ENCODE measurements at places on chromosomes 4 and X.

DNA sequence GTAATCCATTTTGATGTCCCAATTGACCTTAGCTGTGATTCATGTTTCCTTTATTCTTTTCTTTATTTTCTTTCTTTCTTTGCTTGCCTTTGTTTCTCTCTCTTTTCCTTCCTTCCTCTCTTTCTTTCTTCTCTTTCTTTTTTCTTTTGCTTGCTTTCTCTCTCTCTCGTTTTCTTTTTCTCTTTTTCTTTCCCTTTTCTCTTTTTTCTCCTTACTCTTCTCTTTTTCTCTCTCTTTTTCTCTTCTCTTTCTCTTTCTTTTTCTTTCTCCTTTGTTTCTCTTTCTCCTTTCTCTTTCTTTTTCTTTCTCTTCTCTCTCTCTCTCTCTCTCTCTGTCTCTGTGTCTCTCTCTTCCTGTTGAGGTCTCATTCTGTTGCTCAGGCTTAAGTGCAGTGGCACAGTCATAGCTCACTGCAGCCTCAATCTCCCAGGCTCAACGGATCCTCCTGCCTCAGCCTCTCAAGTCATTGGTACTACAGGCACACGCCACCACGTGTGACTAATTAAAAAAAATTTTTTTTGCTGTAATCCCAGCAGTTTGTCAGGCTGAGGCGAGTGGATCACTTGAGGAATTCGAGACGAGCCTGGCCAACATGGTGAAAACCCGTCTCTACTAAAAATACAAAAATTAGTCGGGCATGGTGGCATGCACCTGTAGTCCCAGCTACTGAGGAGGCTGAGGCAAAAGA, 8.0 kb upstream of the DHRSX start:
- DNase-seq = no peak

DNA sequence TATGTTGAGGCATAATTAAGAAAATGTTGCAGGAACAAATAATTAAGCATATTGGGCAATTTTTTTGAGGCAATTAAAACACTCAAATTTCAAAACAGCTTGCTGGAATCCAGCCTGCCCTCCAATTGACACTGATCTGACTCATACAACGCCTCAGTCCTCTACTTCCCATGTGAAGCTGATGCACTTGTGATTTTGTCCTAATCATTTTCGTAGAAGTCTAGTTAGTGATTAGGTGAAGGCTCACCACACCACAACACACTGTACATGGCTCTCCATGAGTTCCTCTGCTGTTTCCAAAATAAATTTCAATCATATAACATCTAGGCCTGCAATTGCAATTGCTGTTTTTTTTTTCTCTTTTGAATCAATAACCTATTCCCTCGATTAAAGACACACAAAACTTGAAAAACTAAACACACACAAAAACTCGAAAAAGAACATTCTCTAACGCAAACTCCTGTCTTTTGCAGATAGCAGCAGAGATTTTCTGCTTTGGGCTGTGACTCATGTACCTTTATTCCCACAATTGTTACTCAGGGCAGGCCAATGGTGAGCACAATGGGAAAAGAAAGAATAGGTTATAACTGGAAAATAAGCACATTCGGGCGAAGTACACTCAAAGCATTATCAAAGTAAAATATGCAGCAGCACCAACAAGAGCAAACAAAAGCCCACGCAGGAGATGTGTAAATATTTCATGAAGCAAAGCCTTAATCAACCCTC, 1.7 kb downstream of the GPRIN3 start:
- no peak for DNase-seq

DNA sequence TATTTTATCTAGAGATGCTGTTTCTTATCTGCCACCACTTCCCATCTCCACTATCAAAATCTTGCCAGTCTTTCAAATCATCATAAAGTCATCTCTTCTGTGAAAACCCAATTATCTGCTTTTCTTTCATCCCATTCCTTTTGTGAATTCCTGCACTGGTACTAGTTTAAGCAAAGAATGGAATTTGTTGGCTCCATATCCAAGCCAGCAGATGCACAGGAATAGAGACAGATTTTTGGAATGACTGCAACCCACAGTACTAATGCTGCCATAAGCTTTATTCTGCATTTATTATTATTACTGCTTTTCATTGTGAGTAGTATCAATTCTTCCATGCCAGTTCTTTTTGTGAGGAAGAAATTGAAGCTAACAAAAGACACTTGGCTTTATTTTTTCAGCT, 616.7 kb downstream of the RAPGEF2 start:
- no peak for DNase-seq

GRCh38 chr4:114694770-114695169, 96.2 kb downstream of the UGT8 start:
- no peak for DNase-seq

DNA sequence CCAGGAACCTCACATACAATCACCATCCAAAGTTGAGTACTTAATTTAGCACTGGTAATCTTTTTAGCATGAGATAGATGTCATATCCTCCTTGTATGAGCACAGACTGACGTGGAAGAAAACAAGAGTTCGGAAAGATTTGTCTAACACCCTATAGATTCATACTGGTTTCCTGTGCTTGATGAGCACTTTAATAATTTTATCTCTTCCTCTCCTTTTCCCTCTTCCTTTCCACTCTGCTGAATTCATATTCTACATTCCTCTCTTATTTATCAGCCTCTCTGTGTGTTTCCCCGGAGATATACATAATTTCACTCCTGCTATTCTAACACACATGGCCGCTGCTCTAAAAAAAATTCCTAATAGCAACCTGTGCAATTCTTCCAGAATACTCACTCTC, 273.9 kb downstream of the AFF2 start:
- DNase-seq = no peak

DNA sequence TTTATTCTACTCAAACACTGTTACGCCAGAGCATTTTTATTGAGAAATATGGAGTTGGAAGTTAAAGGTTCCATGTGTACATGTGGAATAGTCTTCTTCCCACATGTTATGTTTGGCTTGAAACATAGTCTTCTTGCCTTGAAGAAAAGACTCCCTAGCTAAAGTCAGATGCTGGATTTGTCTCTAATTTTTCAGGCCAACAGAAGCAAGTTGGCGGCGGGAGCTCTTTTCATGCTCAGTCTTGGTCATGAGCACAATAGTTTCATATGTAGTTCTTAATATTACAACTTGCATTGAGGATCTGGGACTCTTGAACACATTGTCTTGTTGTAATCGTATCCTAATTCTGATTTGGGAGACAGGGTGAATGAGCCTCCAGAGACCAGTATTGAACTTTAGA, 19.4 kb downstream of the SEPTIN11 start:
- no peak for DNase-seq

DNA sequence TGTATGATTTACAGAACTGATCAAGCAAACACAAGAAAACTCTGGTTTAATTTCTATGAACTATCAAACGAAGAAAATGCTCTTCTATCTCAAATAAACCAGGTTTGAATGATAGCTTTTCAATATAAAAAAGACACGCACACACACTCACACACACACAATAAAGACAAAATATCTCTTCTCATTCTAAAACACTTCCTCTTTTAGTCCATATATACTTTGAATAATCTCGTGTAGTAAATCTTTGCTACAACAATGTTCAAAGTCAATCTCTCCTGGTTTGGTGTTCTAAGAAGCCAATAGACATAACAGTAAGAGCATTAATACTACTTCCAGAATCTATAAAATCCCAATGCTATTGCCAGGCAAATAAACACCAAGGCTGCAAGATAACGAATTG, 13.3 kb downstream of the CXCL2 start:
- DNase-seq = no peak

DNA sequence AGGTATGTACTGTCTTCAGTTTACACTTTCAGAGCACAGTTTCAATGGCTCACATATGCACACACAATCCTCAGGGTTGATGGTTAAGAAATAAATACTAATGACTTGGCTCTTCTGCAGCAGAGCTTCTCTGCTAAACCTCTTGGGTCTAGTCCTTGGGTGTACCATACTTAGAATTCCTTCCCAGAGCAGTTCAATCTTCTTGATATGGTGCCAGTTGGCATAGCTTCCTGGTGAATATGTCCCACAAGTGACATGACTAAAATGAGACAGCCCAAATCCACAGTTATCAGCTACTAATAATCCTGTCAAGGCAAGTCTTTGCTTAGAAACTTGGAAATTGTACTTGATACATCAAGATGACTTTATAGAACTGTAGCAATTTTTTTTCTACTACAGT, 654.4 kb downstream of the IQCM start:
- DNase-seq = no peak

GRCh38 chrX:153969904-153970356, 1.7 kb downstream of the HCFC1 start:
- no peak for DNase-seq

DNA sequence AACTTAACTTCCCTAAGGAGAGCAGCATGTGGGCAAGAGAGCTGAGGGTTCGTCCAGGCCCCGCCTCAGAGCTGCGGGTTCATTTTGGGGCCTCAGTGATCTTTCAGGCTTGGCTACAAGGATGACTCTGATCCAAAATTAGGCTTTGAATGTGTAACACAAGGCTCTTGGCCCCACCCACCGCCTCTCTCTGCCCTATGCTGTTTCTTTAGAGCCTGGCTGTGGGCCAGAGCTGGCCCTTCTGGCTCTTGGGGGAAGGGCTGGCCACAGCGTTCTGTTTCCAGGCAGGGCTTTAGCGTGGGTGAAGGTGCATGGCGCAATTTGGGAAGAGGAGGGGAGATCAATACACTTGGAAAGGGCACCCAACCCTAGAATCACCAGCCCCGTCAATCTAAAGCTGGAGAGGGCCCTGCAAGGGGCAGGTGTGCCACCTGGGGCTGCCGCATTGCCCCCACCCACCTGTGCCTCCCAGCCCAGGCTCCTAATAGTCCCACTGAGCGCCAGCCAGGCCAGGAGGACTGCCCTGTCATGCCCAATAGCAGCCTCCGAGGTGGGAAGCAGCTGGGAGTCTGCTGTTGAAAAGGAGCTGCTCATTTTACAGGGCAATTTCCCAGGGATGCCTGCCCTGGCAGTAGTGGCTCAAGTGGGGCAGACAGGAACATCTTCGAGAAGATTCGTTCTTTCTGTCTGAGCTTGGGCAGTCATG, 84.5 kb upstream of the MAML3 start:
- no peak for DNase-seq

DNA sequence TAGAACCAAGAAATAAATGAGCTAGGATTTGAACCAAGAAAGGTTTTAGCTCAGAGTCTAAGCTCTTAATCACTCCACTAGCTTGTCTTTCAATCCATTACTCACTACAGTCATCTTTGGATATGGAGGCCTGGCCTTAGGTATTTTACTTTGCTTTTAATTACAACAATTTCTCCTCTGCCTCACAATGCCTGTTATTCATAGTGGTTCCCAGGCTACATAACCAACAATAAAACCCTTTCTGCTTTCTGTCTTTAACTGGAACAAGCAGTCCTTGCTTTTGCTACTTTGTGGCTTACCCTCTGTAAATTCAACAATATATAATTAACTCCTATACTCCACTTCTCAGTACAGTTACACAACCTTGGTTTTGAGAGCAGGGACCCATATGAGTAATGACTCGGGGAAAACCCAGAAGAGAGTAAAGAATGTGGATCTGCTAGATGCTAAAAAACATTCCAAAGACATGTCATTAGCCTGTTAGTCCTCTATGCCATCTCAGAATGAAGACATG, 94.7 kb upstream of the NAP1L5 start:
- DNase-seq = no peak

DNA sequence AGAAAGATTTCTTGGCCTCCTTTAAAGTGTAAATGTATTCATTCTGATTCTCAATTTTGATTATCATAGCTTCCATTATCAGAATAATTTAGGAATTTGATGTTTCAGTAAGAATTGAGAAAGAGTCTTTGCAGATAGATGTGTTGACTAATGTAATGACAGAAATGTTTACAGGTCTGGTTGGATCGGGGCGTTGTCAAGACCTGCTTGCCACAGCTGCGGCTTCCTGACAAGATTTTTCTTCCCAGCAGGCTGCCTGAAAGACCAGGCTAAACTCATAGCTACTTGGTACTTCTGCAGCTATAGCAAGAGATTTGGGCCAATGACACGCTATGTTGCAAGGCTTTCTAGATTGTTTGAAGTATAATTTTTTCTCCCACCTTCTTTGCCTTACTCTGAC, 91.5 kb upstream of the ANKRD50 start:
- no peak for DNase-seq

GRCh38 chrX:70087857-70088630, 25.8 kb downstream of the OTUD6A start:
- DNase-seq = no peak

- DNase-seq = no peak
Measured at GRCh38 chr4:142336251-142336934, 509.7 kb downstream of the INPP4B start.

DNA sequence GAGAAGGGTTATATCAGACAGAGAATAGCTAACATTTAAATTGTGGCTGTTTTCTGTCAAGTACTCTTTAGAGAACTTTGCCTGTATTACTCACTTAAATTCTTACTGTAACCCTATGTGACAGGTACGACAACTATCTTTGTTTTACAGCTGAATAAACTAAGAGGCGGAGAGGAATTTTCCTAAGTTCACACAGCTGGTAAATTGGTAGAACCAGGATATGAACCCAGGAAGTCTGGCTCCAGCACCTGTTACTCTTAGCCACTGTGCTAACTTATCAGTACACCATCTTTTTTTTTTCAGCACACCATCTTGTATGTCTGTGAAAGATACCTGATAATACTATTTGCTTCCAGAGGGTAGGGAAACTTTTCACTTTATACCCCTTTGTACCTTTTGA, 2.0 kb upstream of the SYP start:
- DNase-seq = no peak
